Left ventricle myocardium inferior (tissue), 1 donor: ENCODE measurements at places on chromosomes 6 and 20. TPM values are rescaled to one million over a fixed set of nuclear protein-coding genes. Genes with fewer than 3 reads are reported as not detected.

- H3K36me3 ChIP-seq: no peaks in the 10 kb centered on the region
- no peaks in the 10 kb centered on the region for H3K4me1 ChIP-seq
- H3K27me3 ChIP-seq: peaks cover 19% of the 10 kb centered on the region
Measured at GRCh38 chr20:48107560-48107959, 322.3 kb upstream of the SULF2 start.

GRCh38 chr6:115735610-115736009 is 325.1 kb downstream of the FRK start:
- H3K27me3 ChIP-seq: no peaks in the 10 kb centered on the region
- no peaks in the 10 kb centered on the region for H3K4me1 ChIP-seq
- H3K36me3 ChIP-seq: no peaks in the 10 kb centered on the region
- no peak overlapping the region for H3K27ac ChIP-seq
- no peak for DNase-seq

DNA sequence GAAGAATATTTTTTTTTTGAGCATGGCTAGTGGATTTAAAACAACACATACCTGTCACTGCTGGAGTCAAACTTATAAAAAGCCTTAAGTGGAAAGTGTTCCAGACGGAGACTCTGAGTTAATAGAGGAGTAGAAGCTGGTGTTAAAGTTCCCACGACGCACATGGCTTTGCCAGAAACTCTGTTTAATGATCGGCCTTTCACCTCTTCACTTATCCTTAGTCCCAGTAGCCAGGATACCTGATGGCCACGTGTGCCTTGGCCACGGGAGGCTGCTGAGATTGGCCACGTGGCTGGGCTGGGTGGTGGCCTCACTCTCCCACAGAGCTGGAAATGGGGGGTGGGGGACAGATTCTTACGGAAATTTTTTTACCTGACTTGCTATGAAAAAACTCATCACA is 333.1 kb downstream of the ZFAND3 start:
- H3K4me3 ChIP-seq: no peak overlapping the region
- peaks cover 14% of the 10 kb centered on the region for H3K36me3 ChIP-seq
- H3K4me1 ChIP-seq: peaks cover 36% of the 10 kb centered on the region
- DNase-seq: no peak
- H3K27me3 ChIP-seq: no peaks in the 10 kb centered on the region

The COX4I2 gene
- total RNA-seq: 7.6 TPM

The LHFPL5 gene
- total RNA-seq: not detected

The MUC21 gene
- total RNA-seq: not detected

The GABRR2 gene
- 0.69 TPM for total RNA-seq
